ENCODE measurements at places on chromosomes 7 and 10. TPM values are rescaled to one million over a fixed set of nuclear protein-coding genes. Genes with fewer than 3 reads are reported as not detected.

DNA sequence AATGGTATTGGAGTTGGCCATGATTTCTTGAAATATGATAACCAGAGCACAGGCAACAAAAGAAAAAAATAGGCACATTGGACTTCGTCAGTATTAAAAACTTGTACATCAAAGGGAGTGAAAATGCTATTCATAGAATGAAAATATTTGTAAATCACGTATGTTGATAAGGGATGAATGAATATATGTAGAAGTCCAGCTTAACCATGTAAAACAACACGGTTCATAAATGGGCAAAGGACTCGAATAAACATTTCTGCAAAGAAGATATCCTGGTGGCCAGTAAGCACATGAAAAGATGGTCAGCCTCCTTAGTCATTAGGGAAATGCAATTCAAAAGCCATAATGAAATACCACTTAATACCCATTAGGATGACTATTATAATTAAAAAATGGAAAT lies 68.1 kb downstream of the WAC start:
- peaks cover 4% of the 10 kb centered on the region for H3K36me3 ChIP-seq
- H3K27ac ChIP-seq = no peak overlapping the region
- H3K4me1 ChIP-seq = peaks cover 59% of the 10 kb centered on the region
- no peak for DNase-seq
- no peak overlapping the region for H3K4me3 ChIP-seq
- H3K27me3 ChIP-seq = no peaks in the 10 kb centered on the region

GRCh38 chr10:103822800-103823199 lies 32.6 kb downstream of the SH3PXD2A start:
- no peaks in the 10 kb centered on the region for H3K27me3 ChIP-seq
- no peaks in the 10 kb centered on the region for H3K36me3 ChIP-seq
- no peak overlapping the region for H3K4me3 ChIP-seq
- peaks cover 38% of the 10 kb centered on the region for H3K4me1 ChIP-seq

DNA sequence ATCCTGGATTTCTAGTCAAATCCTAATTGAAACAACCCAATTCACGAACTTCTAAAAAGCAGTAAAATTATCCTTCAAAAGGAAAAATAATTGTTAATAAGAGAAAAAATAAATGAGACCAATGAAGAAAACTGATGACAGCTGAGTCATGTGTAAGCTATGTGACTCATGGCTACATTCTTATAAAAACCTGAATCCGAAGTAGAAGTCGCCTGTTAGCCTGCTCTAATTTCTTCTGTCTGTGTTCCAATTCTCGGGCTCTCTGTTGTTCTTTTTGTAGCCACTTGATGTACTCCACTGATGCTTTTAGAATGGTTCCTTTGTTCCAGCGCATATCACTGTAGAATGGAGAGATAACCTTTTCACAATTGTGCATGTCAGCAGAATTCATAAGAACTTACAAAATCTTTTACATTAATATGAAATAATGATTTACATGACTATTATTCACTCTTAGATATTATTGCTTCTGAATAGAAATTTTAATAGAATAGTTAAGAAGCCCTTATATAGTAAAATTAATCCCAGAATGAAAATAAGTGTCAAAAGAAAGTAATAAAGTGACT lies 88.8 kb downstream of the TFEC start:
- no peak overlapping the region for H3K4me3 ChIP-seq
- no peaks in the 10 kb centered on the region for H3K4me1 ChIP-seq
- no peaks in the 10 kb centered on the region for H3K36me3 ChIP-seq
- no peaks in the 10 kb centered on the region for H3K27me3 ChIP-seq
- DNase-seq = no peak
- no peak overlapping the region for H3K27ac ChIP-seq

DNA sequence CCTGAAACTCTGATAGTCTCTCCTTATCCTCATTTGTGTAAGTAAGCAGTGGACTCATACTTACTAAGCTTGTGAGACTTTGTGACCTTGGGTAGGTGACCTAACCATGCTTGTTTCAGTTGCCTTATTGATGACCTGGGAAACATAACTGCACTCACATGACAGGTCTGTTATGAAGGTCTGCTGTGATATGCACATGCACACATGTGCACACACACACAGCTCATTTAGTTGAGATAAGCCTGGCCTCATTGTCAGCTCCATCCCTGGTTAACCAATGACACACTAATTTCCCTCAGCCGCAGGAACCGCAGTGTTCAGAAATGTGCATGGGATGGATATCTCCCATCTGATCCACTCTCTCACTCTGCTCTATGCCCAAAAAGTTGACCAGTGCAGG lies 177.2 kb downstream of the GPAM start:
- no peaks in the 10 kb centered on the region for H3K4me1 ChIP-seq
- no peak for DNase-seq
- H3K27ac ChIP-seq = no peak overlapping the region
- H3K36me3 ChIP-seq = no peaks in the 10 kb centered on the region
- H3K27me3 ChIP-seq = no peaks in the 10 kb centered on the region
- no peak overlapping the region for H3K4me3 ChIP-seq

CLEC5A gene
- 0.49 TPM for total RNA-seq

PTF1A gene
- not detected for total RNA-seq

DNA sequence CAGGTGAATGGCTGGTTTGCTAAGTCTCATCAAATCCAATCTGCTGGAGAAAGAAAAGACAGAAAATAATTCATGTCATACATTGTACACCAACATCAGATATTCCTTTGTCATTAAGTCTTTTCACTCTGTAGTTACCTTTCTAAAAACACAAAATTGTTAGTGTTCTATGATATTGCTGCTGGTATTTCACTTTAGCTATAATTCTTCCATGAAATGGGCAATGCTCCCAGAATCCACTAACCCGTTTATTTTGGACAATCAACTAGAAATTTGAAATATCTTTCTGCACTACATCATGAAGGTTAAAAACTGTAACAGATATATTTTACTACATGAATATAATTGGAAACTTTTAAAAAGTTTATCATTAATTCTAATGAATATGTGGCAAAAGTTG lies 181.3 kb downstream of the C7orf25 start:
- no peaks in the 10 kb centered on the region for H3K36me3 ChIP-seq
- no peak overlapping the region for H3K4me3 ChIP-seq
- DNase-seq = no peak

DNA sequence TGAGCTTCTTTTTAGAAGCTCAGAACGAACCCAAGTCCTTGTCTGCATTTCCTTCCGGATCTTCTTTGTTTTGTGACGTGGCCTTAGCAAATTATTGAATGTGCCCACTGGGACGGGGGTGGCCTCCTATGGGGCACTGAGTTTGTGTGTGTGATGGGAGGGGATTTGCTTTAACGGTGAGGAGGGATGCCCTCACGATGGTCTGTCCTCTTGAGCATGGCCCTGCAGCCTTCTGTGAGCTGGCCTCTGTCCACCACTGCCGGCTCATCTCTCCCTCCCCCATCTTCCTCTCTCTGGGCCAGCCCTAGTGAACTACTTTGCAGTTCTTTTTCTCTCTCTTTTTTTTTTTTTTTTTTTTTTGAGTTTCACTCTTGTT lies 62.9 kb upstream of the MKRN1 start:
- peak overlapping the region; percentile 85 for H3K27ac ChIP-seq
- peaks cover 27% of the 10 kb centered on the region for H3K4me1 ChIP-seq
- no peaks in the 10 kb centered on the region for H3K27me3 ChIP-seq
